ENCODE measurements at places on chromosomes 2 and 18.

DNA sequence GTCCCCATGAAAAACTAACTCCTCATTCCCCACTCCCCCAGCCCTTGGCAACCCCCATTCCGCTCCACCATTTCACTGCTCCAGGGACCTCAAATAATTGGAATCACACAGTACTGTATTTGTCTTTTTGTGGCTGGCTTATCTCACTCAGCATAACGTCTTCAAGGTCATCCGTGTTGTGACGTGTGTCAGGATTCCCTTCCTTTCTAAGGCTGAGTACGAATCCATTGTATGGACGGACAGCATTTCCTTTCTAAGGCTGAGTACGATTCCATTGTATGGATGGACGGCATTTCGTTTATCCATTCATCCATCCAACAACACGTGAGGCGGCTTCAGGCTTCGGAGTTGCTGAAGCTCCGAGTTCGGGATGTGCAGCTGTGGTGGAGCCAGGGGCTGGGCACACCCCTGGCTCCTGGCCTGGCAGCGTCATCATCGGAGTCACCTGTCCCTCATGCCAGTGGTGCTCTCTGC lies 1.2 kb upstream of the ASB1 start:
- no peak for DNase-seq

DNA sequence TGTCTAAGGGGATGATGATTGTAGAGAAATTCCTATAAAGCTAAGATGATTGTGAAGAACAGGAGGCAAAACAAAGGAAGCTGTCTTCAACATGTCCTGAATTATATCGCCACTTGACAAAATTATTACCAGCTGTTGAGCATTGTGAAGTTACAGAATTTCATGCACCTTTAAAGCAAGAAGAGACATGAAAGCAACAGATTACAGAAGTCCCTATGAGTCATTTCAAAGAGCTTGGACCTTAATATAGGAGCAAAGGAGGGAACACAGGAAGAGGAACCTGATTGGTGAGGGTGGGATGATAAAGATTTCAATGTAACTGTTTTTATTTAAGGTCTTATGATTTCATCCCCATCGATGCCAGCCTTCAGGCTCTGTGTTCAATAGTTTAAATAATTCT lies 526.9 kb upstream of the HNMT start:
- DNase-seq, result no peak

DNA sequence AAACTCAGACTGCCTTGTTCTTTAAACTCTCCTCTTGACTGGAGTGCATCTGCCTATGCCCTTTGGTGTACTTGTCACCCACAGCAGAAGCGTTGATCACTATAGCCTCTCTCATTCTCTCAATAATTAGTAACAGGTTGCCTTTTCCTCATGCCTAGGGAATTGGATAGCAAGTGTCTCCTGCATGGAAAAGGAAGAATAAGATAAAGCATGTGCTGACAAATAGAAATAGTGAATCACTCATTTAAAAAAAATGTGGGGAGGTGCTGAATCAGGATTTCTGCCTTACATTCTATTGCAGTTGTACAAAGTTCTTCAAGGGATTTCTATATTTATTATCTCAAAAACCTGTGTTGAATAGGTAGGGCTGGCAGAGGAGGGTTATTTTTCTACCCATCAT lies 323.0 kb downstream of the TXNL1 start:
- DNase-seq, result no peak

DNA sequence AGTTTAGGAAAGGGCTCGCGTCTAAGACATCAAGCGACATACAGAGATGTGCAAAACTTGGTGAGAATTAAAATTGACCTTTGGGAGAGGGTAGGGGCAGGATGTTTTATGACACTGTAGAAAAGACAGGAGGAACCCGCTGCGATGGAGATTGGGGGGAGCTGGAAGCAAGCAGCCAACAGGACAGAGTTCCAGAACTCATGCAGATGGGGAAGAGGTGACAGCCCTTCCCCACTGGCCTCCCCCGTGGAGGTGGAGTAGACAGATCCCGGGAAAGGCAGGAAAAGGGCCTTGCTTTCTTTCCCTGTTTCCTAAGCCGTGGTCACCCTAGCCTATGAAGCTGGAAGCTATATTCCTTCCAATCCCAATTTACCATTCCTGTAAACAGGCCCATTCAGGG lies 39.1 kb downstream of the ANO7 start:
- DNase-seq, result no peak

- no peak for DNase-seq
Observed at GRCh38 chr2:42168459-42169099, 574 bp upstream of the EML4 start.

DNA sequence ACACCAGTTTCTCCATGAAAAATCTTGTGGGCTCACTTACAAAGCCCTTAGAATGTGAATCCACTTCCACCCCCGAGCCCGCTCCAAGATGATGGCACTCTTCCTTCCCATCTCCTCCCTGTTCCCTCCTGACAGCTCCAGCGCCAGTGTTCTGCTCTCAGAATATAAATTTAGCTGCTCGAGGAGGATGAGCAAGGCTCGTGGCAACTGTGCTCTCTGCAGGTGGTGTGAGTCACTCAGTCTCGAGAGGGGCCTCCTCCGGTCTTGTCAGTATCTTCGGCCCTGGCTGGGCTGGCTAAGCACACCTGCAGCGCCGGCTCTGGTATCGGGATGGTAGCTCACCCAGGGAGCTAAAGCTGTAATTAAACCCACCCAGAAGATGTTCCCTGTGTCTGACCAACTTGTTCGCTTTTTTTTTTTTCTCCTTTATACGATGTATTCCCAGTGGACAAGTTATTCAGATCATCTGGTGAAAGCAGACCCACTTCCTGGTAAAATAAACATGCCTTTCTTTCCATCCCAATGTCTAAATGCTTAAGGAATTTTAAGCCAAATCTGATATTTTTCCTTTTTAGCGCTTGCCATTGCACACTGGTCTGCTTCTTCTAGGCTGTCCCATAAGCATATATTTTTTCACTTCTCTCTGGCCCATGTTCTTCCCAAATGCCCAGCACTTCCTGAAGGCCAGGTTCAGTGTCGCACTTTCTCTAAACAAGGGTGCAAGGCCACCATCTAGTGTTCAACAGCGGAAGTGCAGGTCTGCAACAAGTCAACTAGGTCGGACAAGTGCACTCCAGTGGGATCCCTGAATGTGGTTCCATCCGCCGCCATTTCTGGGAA lies 31.4 kb upstream of the YPEL5 start:
- DNase-seq, result peak; percentile 75

DNA sequence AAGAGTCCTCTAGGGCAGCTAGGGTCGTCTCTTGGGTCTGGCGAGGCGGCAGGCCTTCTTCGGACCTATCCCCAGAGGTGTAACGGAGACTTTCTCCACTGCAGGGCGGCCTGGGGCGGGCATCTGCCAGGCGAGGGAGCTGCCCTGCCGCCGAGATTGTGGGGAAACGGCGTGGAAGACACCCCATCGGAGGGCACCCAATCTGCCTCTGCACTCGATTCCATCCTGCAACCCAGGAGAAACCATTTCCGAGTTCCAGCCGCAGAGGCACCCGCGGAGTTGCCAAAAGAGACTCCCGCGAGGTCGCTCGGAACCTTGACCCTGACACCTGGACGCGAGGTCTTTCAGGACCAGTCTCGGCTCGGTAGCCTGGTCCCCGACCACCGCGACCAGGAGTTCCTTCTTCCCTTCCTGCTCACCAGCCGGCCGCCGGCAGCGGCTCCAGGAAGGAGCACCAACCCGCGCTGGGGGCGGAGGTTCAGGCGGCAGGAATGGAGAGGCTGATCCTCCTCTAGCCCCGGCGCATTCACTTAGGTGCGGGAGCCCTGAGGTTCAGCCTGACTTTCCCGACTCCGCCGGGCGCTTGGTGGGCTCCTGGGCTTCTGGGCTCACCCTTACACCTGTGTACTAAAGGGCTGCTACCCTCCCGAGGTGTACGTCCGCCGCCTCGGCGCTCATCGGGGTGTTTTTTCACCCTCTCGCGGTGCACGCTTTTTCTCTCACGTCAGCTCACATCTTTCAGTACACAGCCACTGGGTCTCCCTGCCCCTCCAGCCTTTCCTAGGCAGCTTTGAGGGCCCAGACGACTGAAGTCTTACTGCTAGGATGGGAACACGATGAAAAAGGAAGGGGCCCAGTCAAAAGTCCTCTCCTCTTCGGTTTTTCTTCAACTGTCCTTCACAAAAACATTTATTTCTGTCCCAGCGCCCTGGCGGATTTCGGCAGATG lies 8.1 kb downstream of the SIX2 start:
- no peak for DNase-seq

GRCh38 chr2:172937884-172938712 lies 137.5 kb upstream of the MAP3K20 start:
- DNase-seq, result no peak

- DNase-seq, result no peak
Observed at GRCh38 chr18:68722821-68723220, 7.9 kb upstream of the TMX3 start.

DNA sequence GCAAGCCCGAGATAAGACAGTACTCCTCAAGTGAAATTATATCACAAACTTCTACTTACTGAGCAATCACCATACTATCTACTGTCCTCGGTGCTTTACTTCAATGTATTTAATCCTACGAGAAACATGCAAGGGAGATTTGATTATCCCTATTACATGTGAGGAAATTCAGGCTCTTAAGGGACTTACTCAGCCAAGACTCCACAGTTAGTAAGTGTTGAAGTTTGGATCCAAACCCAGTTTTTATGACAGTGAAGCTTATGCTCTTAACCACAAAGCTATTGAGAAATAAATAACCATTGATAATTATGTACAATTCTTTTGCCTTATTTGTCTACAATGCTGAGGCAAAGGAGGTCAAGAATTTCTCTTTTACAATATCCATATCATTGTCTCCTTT lies 672.9 kb upstream of the ACVR2A start:
- no peak for DNase-seq

DNA sequence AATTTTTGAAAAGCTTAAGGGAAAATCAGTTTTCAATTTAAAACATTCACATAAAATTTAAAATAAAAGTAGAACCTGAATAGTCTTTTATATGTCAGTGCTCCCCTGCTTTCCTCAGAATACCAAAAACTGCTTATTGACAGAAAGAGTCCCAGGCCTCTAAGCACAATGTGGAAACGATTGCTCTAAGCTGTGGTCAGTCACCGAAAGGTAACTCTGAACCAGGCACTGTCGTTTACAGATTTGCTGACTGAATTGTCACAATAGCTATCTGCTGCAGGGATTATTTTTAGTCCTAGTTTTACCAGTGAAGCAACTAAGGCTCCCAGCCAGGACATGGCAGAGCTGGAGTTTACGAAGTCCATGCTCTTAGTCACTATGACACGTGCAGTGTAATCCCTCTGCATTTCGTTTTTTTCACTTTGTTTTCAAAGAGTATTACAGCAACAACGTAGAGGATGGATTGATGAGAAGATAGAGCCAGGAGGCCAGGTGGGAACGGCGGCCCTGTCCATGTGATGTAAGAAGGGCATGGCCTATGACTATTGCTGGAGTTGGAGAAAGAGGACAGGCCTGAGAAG lies 28.1 kb upstream of the TMEM247 start:
- DNase-seq, result no peak

DNA sequence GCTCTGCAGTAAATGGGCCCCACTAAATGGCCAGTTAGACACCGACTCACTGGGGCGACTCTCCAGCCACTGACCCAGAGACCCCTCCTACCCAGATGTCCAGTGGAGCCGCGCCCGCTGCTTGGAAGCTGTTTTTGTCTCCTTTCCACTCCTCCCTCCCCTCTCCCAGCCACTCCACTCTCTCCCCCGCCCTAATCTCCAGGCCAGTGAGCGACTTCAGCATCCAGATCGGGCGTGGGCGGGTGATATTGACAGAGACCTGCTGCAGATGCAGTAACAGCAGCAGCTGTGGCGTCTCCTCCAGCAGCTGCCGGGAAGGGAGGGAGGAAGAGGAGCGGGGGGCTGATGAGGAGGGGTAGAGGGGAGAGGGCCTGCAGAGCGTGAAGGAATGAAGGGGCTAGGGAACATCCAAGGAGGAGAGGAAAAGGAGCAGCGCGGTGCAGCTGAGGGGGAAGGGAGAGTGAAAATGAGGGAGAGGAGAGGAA lies at the start of gene SCN7A:
TSS of gene SCN7A (minus strand) at position 110 of the 485 bp plus-strand sequence. CDS start 16,553 bp downstream, outside the sequence.
- no peak for DNase-seq

- DNase-seq, result no peak
Observed at GRCh38 chr18:62318228-62319180, 6.6 kb upstream of the TNFRSF11A start.

- DNase-seq, result no peak
Observed at GRCh38 chr2:229118336-229118735, 152.8 kb downstream of the PID1 start.

DNA sequence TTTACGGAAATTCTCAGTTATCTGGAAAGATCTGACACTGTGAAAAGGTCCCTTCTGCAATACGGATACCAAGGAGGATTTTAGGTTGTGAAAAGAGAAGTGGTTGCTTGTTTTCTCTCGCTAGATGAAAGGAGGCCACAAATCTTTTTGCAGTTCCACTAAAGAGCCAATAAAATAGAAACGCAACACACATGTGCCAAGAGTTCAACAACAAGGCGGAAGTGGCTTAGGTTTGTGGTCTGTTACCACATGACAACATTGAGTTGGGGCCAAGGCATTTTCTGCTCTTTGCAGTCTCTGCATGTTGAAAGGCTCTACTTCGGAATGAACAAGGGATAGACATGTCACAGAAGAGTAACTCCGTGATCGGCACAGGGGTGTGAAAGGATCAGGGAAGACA lies 115.7 kb upstream of the OSR1 start:
- DNase-seq, result peak; percentile 60

GRCh38 chr2:157845081-157845480 lies 31.0 kb downstream of the ACVR1 start:
- no peak for DNase-seq

DNA sequence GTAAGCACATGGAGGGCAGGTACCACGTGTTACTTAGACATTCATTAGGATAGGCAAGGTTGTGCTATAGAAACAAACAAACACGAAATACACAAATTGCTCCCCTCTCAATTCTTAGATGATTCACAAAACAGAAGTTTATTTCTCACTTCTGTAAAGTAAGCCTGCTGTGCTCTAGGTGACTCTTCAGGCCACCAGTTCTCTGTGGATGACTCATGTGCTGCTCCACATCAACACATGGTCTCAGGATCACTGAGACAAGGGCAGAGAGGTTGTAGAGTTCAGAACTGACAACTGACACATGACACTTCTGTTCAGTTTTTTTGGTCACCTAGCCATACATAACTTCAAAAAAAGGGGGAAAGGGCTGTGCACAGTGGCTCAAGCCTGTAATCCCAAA lies 70.6 kb downstream of the DAW1 start:
- DNase-seq, result no peak

DNA sequence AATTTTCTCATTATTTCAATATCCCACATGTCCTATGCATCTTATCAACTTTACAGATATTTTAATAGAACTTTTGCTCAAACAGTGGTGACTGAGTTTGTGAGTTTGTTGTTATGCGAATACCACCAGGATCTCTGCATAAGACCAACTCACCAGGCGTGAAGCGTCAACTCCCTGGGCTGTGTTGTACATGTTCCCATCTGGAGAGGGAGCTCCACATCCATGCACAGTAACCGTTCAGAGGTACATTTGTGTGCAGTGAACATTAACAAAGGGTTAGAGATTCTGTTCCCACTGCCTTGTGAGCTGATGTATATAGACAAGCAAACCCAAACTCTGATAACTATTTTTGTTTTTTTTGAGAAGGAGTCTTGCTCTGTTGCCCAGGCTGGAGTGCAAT lies 188.7 kb downstream of the MYT1L start:
- DNase-seq, result no peak

GRCh38 chr2:168350380-168350779 lies 103.0 kb upstream of the STK39 start:
- DNase-seq, result no peak

Measured in SK-N-MC (cell line).